Stimulated activated CD4-positive, alpha-beta T cell treated with anti-CD3 and anti-CD28 coated beads, Interleukin-4, amount 100 ng/mL, for 1 hour (primary cell): ENCODE measurements at places on chromosomes 4 and X.

- DNase-seq, result no peak
These were observed 23.2 kb upstream of the SMIM20 start for GRCh38 chr4:25890571-25891485.

DNA sequence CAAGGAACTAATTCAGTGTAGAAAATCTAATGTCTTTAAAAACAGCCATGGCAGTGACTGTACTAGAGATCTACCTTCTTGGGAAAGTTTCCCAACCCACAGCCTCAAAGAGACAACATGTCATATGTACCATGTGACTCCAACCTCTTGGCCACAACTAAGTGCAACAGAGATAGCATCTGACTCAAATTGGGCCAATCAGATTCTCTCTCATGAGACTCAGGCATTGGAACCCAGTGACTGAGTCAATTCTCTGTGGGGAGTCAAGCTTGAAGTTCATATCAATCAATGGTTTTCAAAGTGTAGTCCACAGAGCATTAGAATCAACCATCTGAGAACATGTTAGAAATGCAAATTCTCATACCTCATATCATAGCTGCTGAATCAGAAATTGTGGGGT, 123.3 kb downstream of the MBNL3 start:
- no peak for DNase-seq

DNA sequence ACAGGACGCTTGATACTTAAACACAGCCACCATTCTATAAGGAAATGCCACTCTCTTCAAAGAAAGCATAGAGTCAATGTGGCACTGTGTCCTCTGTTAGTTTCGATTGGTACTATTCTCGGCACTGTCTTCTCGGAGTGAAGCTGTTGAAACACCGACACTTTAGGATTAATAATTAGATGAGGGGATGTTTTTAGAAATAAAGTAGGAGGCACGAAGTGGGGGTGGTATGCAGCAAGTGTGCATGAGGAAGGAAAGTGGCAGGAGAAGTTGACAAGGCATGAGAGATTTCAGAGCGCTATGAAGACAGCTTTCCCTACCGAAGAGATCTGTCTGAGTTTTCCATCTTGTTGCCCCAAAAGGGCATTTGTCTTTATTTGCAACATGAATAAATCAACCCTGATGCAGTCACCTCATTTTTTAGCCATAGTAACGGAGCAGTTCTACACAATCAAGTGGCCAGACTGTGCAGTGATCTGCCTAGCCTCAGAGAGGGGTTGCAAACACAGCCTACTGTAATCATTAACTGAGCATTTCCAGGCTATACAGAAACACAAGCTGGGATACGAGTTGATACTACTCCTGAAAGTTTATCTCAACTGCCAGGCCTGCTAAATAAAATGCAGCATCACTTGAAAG, 8.3 kb downstream of the GPRIN3 start:
- DNase-seq, result no peak

GRCh38 chr4:26813698-26814097, 46.9 kb upstream of the STIM2 start:
- no peak for DNase-seq

GRCh38 chr4:184815046-184815877, 10.5 kb downstream of the ACSL1 start:
- no peak for DNase-seq

DNA sequence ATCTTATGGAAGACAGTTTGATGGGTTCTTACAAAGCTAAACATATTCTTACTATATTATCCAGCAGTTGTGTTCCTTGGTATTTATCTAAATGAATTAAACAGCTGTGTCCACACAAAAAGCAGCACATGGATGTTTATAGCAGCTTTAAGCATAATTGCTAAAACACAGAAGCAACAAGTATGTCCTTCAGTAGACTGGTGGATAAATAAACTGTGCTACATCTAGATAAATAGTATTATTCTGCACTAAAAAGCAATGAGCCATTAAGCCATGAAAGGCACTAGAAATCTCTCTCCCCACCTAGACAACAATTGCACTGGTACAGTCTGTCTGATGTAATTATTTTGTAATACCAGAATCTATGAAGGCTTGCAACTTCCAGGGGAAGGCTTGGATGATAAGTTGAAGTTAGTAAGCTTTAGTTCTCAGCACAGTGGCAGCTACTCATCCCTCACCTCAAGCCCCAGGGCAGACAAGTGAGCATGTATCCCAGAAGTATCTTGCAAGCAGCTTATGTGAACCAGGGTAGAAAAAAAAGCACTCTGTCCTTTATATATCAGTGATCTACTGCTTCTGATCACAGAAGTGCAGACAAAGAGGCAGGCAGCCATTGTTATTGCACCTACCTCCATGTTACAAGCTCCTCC, 36.9 kb downstream of the WDR17 start:
- no peak for DNase-seq

DNA sequence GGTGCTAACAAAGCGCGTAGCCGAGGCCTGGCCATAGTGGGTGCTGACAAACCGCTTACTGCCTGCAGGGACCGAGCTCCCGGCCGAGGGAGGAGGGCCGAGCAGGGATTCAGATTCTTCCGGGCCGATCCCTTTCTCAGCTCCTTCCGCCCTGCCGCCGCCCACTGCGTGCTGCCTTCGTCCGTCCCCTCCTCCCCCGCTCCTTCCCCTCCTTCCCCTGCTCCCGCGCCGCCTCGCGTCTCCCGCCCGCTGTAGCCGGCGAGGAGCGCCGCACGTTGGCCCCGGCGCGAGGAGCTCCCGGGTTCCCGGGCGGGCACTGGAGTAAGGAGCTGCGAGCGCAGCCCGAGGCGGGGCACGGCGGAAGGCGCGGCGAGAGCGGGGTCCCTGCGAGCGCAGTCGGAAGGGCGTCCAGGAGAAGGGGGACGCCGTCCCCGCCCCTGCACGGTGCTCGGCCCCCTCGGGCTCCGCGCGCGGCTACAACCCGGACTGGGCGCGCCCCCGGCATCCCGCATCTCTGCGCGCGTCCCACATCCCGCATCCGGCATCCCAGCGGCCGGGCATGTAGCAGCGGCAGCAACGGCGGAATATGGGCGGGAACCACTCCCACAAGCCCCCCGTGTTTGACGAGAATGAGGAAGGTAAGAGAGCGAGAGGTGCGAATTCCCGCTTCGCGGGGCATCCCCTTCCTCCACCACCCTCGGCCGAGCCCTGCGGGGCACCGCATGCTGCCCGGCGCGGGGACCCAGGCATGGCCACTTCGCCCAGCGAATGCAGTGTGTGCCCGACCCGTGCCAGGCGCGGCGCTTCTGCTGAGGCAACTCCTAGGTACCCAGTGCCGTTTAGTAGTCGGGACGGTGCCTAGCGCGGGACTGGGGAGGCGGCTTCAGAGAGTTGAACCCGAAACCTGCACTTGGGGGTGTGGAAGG, at the start of gene STK32B:
Gene STK32B (plus strand): TSS at position 203 of the 926 bp plus-strand sequence.
- no peak for DNase-seq

DNA sequence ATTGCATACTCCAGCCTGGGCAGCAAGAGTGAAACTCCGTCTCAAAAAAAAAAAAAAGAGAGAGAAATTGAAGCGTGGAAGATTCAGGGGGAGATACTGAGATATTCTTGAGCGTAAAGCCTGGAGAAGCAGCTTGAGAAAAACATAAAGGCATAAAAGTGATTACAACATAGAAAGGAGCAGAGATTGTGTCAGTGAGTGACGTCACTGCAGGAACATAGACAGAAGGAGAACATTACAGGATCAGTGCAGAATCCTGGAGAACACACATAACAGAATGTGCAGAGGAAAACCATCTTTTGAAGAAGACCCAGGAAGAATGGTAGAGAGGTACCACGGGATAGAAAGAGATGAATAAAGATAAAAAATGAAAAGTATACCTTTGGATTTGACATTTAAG, 147.0 kb downstream of the APBB2 start:
- DNase-seq, result no peak

DNA sequence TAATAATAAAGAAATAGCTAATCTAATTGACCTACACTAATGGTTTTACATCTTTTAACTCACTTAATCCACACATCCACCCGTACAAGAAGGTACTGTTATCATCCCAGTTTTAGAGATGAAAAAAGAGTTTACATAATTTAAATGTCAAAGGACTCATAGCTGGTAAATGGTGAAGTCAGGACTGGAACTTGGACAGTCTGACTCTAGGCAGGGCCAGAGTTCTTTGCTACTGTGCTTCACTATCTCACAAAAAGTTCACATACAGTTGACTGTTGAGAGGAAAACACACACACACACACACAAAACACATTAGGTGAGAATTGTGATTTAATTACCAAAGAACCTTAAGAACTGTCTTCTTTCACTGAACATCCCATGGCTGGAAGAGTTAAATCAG, 71.2 kb upstream of the PRSS48 start:
- no peak for DNase-seq

DNA sequence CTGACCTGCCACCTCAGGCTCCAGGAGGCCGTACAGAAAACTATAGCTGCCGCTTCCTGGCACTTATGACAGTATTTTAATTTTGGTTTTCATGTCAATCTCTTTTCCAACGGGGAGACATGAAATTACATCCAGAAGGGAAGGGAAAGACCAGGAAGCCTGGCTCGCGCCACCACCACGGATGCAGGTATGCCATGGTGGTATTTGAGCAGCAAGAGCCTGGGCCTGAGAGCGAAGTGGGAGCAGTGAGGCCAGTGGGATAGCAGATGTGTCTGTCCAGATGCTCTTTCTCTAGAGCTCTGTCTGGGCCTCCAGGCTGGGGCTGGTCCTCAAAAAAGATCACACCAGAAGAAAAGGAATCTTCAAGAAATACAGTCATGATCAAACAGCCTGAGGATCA, 82.5 kb upstream of the CPEB2 start:
- DNase-seq, result no peak

GRCh38 chr4:76585272-76585671, 150.2 kb downstream of the SHROOM3 start:
- no peak for DNase-seq
